CD4-positive, CD25-positive, alpha-beta regulatory T cell (primary cell): ENCODE measurements at places on chromosomes 7 and 10. TPM values are rescaled to one million over a fixed set of nuclear protein-coding genes. Genes with fewer than 3 reads are reported as not detected.
A peak's percentile ranks its signal among the peaks of the same experiment; 100 is the strongest.

Gene ADAMTS14
- total RNA-seq = not detected

- H3K27me3 ChIP-seq = no peaks in the 10 kb centered on the region
- no peak overlapping the region for H3K27ac ChIP-seq
- no peak overlapping the region for H3K4me3 ChIP-seq
- DNase-seq = no peak
- H3K4me1 ChIP-seq = peaks cover 5% of the 10 kb centered on the region
Measured at GRCh38 chr10:93911866-93912265, 18.1 kb downstream of the SLC35G1 start.

DNA sequence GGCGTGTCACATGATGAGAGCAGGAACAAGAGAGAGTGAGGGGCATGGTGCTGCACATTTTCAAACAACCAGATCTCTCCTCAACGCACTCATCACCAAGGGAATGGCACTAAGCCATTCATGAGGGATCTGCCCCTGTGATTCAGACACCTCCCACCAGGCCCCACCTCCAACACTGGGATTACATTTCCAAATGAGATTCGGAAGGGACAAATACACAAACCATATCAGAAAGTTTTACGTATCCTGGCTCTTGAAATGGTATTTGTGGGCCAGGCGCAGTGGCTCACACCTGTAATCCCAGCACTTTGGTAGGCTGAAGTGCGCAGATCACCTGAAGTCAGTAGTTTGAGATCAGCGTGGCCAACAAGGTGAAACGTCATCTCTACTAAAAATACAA is 189.4 kb downstream of the PLXDC2 start:
- H3K27ac ChIP-seq = no peak overlapping the region
- H3K27me3 ChIP-seq = no peaks in the 10 kb centered on the region
- no peak for DNase-seq
- H3K4me1 ChIP-seq = no peaks in the 10 kb centered on the region

Gene GRM8
- total RNA-seq = not detected

- no peak for DNase-seq
- no peaks in the 10 kb centered on the region for H3K4me1 ChIP-seq
- H3K27ac ChIP-seq = no peak overlapping the region
- H3K27me3 ChIP-seq = no peaks in the 10 kb centered on the region
Measured at GRCh38 chr10:117782276-117782675, 239.7 kb downstream of the EMX2 start.

GRCh38 chr10:87642988-87643387 is 16.7 kb upstream of the PAPSS2 start:
- H3K27me3 ChIP-seq = peaks cover 3% of the 10 kb centered on the region
- DNase-seq = no peak
- no peak overlapping the region for H3K4me3 ChIP-seq
- no peaks in the 10 kb centered on the region for H3K36me3 ChIP-seq
- H3K4me1 ChIP-seq = no peaks in the 10 kb centered on the region
- H3K27ac ChIP-seq = no peak overlapping the region

Gene NT5C2
- total RNA-seq = 59.6 TPM

GRCh38 chr10:53744746-53745145 is 972.2 kb upstream of the MBL2 start:
- no peak overlapping the region for H3K4me3 ChIP-seq
- no peak overlapping the region for H3K27ac ChIP-seq
- no peak for DNase-seq
- no peaks in the 10 kb centered on the region for H3K36me3 ChIP-seq

Gene CFAP70
- 2.6 TPM for total RNA-seq

Gene LRCH4
- 350 TPM for total RNA-seq

DNA sequence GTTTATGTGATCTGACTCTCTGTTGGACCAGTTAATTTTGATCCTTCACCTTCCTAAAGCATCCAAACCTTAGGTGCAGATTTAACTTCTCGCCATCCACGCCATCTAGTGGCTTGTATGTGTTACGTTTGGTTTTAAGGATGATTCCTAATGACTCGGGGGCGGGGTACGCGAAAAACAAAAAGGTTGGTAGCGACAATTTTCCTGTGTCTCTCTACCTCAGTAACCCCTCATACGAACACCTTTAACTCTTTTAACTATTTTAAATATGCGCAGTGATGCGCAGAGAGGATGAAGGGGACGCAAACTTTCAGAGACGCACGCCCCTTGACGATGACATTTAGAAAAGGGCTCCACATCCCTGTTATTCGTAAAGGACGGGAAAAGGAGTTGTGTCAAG is 714 bp upstream of the KCND2 start:
- H3K36me3 ChIP-seq = no peaks in the 10 kb centered on the region
- no peaks in the 10 kb centered on the region for H3K4me1 ChIP-seq
- no peak overlapping the region for H3K27ac ChIP-seq
- H3K4me3 ChIP-seq = no peak overlapping the region
- no peaks in the 10 kb centered on the region for H3K27me3 ChIP-seq

DNA sequence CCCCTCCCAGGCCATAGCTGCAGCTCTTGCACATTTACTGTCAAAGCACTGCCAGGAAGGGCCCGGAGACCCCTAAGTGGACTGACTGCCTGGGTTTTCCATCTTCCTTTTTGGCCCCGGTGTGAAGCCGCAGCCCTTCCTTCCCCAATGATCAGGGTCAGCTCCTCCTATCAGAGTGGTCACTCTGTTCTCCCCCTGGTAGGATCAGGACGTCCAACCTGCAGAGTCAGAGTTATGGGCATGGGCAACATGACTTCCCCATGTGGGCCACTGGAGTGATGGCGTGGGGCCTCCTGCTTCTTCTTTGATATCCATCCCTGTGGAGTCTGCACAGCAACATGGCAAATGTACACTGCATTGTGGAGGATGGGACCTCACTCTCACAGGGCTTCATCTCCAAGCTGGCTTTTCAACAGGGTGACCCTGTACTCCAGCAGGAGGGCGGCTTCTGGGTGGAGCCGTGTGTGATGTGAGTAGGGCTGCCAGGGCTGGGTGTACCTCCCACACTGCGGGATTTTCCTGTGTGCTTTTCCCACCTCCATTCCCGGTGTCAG is 6.4 kb upstream of the RAMP3 start:
- no peaks in the 10 kb centered on the region for H3K27me3 ChIP-seq
- no peak overlapping the region for H3K4me3 ChIP-seq
- no peak overlapping the region for H3K27ac ChIP-seq
- no peaks in the 10 kb centered on the region for H3K4me1 ChIP-seq
- no peak for DNase-seq

DNA sequence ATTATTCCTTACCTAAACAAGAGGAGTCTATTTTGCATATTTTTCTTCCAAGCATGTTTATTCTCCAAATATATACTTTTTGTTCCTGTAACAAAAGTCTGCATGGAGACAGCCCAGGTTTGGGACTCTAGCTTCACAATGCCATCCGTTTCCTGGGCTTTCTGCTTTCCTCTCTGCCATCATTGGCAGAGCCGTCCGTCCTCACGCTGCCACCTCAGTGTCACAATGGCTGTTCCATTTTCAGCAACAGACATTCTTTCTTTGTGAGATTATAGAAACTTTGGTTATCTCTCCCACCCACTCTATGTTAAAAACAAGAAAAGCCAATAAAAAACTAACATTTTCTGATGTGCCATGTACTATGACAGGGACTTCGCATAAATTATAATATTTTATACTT is 825.2 kb downstream of the REEP3 start:
- H3K27me3 ChIP-seq = no peaks in the 10 kb centered on the region
- no peak for DNase-seq
- no peaks in the 10 kb centered on the region for H3K36me3 ChIP-seq
- H3K27ac ChIP-seq = no peak overlapping the region
- H3K4me3 ChIP-seq = no peak overlapping the region

Gene HOXA1
- total RNA-seq = 1.4 TPM

- no peak overlapping the region for H3K4me3 ChIP-seq
- no peak overlapping the region for H3K27ac ChIP-seq
- H3K27me3 ChIP-seq = no peaks in the 10 kb centered on the region
- peaks cover 22% of the 10 kb centered on the region for H3K36me3 ChIP-seq
- no peak for DNase-seq
- peaks cover 3% of the 10 kb centered on the region for H3K4me1 ChIP-seq
Measured at GRCh38 chr10:113880236-113880635, 25.8 kb downstream of the NHLRC2 start.

Gene CDH23
- 5.6 TPM for total RNA-seq

DNA sequence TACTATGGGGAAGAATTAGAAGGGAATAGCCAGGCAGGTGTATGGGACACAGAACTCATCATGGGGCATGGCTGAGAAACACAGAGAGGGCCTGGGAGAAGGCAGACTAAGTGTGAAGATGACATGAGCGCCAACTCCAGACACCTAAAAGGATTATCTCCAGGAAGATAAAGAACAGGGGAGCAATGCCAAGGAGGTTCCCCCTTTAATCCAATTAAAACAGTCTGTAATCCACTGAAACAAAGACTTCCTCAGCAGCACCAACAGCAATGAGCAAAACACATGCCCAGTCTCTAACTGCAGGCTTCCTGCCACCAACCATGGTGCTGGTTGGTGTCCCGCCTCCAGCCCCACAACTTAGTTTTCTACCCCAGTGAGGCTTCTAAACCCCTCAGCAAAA is 108.9 kb downstream of the GRID1 start:
- H3K4me3 ChIP-seq = no peak overlapping the region
- H3K27ac ChIP-seq = no peak overlapping the region
- peaks cover 3% of the 10 kb centered on the region for H3K27me3 ChIP-seq
- H3K4me1 ChIP-seq = no peaks in the 10 kb centered on the region
- no peak for DNase-seq

DNA sequence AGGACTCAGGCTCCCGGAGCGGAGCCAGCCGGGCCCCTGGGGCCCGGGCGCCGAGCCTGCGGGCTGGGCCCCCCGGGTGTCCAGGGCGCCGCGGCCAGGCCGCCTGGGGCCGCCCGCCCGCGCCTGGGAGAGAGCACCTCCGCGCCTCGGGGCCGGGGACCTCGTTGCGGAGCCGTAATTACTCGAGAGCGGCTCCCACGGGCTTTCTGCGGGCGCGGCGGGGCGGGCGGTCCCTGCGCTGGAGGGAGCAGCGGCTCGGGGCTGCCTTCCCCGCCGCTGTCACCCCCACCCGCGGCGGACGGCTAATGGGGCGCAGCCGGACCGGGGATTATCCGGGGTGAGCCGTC is 1.5 kb downstream of the GNB2 start:
- H3K27me3 ChIP-seq = no peaks in the 10 kb centered on the region
- no peak for DNase-seq
- peaks cover 24% of the 10 kb centered on the region for H3K4me1 ChIP-seq
- H3K27ac ChIP-seq = peak overlapping the region; percentile 94

DNA sequence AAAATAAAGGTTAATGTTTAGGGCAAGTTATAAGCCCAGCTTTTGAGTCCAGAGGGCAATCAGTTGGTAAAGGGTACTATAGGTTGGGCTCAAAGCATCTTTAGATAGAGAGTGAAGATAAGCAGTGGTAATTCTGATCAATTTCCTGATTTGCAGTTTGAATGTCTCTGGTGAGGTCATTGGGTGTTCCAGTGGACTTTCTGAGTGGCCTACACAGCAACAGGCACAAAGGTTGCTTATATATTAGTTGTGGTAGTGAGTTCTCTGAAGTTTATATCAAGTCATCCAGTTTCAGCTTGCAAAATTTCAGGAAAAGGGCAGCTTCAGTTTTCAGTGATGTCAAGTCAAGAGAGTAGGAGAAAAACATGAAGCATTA is 29.1 kb downstream of the GIMAP5 start:
- no peak overlapping the region for H3K4me3 ChIP-seq
- H3K27me3 ChIP-seq = peaks cover 2% of the 10 kb centered on the region
- H3K36me3 ChIP-seq = no peaks in the 10 kb centered on the region
- H3K4me1 ChIP-seq = no peaks in the 10 kb centered on the region

GRCh38 chr10:14325325-14325955 is 5.3 kb downstream of the FRMD4A start:
- no peaks in the 10 kb centered on the region for H3K4me1 ChIP-seq
- no peaks in the 10 kb centered on the region for H3K36me3 ChIP-seq
- H3K27me3 ChIP-seq = peaks cover 4% of the 10 kb centered on the region
- no peak overlapping the region for H3K4me3 ChIP-seq
- DNase-seq = no peak

DNA sequence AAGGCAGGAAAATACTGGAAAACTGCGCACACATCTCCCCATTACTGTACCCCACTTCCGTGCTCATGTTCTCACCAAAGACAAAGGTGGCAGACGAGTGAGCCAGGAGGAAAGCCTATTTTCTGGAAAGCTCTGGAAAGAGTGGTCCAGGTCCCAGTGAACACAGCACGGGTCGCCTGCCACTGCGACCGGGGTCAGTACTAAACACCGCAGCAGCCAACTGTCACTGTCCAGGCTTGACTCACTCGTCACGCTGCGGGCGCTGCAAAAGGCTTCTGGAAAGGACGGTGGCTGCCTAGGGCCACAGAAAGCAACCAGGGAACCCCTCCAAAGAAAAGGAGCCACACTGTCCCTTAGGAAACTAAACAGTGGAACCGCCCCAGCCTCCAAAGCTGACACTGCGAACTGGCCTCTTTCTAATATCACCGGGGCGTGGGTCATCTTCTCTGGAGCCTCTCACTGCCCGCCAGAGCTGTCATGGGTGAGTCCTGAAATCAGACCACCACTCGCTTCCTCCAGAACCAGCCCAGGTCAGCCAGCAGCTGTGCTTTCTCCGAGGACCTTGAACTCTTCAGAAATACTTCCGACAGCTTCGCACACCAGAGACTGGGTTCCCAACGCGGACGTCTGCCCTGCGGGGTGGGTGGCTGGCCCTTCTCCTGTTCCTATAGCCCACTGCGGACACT is 4.0 kb downstream of the RADIL start:
- peaks cover 6% of the 10 kb centered on the region for H3K27me3 ChIP-seq
- H3K4me3 ChIP-seq = no peak overlapping the region
- no peak overlapping the region for H3K27ac ChIP-seq
- H3K36me3 ChIP-seq = no peaks in the 10 kb centered on the region
- H3K4me1 ChIP-seq = peaks cover 11% of the 10 kb centered on the region

GRCh38 chr7:27143023-27143949 is at the start of gene HOXA5:
HOXA5 (minus strand) TSS chr7:27143681; CDS start chr7:27143607, 74 bp downstream.
- no peak within 1 kb of the TSS for H3K4me3 ChIP-seq
- peaks cover 12% of the 10 kb centered on the region for H3K27me3 ChIP-seq
- H3K4me1 ChIP-seq = peaks cover 4% of the 10 kb centered on the region
- H3K36me3 ChIP-seq = no peaks in the 10 kb centered on the region

GRCh38 chr10:1249142-1249920 is 193.1 kb downstream of the WDR37 start:
- no peaks in the 10 kb centered on the region for H3K36me3 ChIP-seq
- H3K4me1 ChIP-seq = no peaks in the 10 kb centered on the region
- peaks cover 5% of the 10 kb centered on the region for H3K27me3 ChIP-seq
- H3K27ac ChIP-seq = no peak overlapping the region

- peaks cover 2% of the 10 kb centered on the region for H3K27me3 ChIP-seq
- no peaks in the 10 kb centered on the region for H3K4me1 ChIP-seq
- no peak overlapping the region for H3K4me3 ChIP-seq
- H3K27ac ChIP-seq = no peak overlapping the region
Measured at GRCh38 chr7:141463986-141464385, 87.2 kb upstream of the AGK start.

GRCh38 chr7:22481726-22482125 is 18.3 kb downstream of the STEAP1B start:
- DNase-seq = no peak
- no peaks in the 10 kb centered on the region for H3K27me3 ChIP-seq
- H3K4me3 ChIP-seq = no peak overlapping the region
- H3K4me1 ChIP-seq = no peaks in the 10 kb centered on the region

GRCh38 chr7:131616487-131617200 is 60.2 kb upstream of the PODXL start:
- H3K27me3 ChIP-seq = no peaks in the 10 kb centered on the region
- H3K36me3 ChIP-seq = no peaks in the 10 kb centered on the region
- no peak for DNase-seq
- no peak overlapping the region for H3K27ac ChIP-seq
- H3K4me1 ChIP-seq = no peaks in the 10 kb centered on the region

- H3K36me3 ChIP-seq = no peaks in the 10 kb centered on the region
- H3K4me1 ChIP-seq = no peaks in the 10 kb centered on the region
- no peak overlapping the region for H3K27ac ChIP-seq
- no peaks in the 10 kb centered on the region for H3K27me3 ChIP-seq
- no peak for DNase-seq
Measured at GRCh38 chr10:78397786-78398185, 364.1 kb downstream of the RPS24 start.
